ENCODE measurements at places on chromosomes 7 and 10. TPM values are rescaled to one million over a fixed set of nuclear protein-coding genes. Genes with fewer than 3 reads are reported as not detected.

NEURL1 gene
- 0.69 TPM for polyA plus RNA-seq

- no peak overlapping the region for H3K27ac ChIP-seq
- no peak for DNase-seq
- H3K36me3 ChIP-seq = no peaks in the 10 kb centered on the region
- H3K4me1 ChIP-seq = peaks cover 11% of the 10 kb centered on the region
- H3K27me3 ChIP-seq = no peaks in the 10 kb centered on the region
These were observed 45.6 kb downstream of the PDGFA start for GRCh38 chr7:473870-474604.

DNA sequence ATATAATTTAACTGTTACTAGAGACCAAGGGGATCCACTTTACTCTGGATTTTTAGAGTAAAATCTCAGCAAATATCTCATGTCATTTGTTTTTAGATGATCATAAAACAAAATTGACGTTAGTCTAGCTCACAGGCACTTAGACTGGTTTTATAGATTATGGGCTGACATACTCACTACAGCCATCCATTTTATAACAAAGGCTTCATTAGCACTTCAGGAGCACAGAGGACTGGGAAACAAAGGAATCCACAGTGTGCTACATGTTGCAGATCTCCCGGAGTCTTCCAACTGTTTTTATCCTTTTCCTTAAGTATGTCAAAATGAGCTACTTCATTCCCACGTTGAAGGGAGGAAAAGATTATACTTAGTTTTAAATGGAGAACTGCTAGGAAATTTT is 15.9 kb upstream of the SCRN1 start:
- no peak for DNase-seq
- no peak overlapping the region for H3K27ac ChIP-seq

DNA sequence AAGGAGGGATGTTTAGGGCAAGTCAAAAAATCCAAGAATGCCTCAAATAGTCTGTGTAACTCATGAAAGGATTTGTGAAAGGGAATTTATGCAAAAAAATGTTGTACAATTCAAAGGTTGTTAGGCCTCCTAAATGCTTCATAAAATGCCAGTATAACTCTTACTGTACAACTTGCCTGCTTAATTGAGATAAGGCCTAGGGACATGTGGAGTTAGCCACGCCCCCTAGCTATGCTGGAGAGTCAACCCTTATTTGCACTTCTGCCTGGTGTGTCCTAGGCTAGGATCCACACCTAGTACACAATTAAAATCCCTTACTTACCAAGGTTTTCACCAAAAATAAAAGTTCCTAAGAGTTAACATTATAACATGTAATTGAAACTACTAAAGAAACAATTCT is 77.2 kb downstream of the ZNF680 start:
- no peak for DNase-seq
- no peak overlapping the region for H3K27ac ChIP-seq
- no peak overlapping the region for H3K4me3 ChIP-seq
- H3K36me3 ChIP-seq = no peaks in the 10 kb centered on the region
- H3K27me3 ChIP-seq = no peaks in the 10 kb centered on the region
- no peaks in the 10 kb centered on the region for H3K4me1 ChIP-seq

GRCh38 chr7:100095289-100095688 is 5.9 kb downstream of the MCM7 start:
- no peak overlapping the region for H3K27ac ChIP-seq
- H3K4me1 ChIP-seq = peaks cover 15% of the 10 kb centered on the region
- no peak overlapping the region for H3K4me3 ChIP-seq
- peaks cover 84% of the 10 kb centered on the region for H3K36me3 ChIP-seq
- H3K27me3 ChIP-seq = no peaks in the 10 kb centered on the region

- no peak for DNase-seq
- H3K27ac ChIP-seq = no peak overlapping the region
- H3K27me3 ChIP-seq = peaks cover 6% of the 10 kb centered on the region
- no peak overlapping the region for H3K4me3 ChIP-seq
- no peaks in the 10 kb centered on the region for H3K4me1 ChIP-seq
These were observed 372.9 kb downstream of the DNAJB6 start for GRCh38 chr7:157709531-157710251.

GRCh38 chr10:113319479-113319878 is 233.4 kb upstream of the HABP2 start:
- H3K36me3 ChIP-seq = no peaks in the 10 kb centered on the region
- H3K27ac ChIP-seq = no peak overlapping the region
- H3K4me3 ChIP-seq = no peak overlapping the region

- no peaks in the 10 kb centered on the region for H3K4me1 ChIP-seq
- H3K36me3 ChIP-seq = no peaks in the 10 kb centered on the region
- no peak for DNase-seq
- no peak overlapping the region for H3K4me3 ChIP-seq
- H3K27me3 ChIP-seq = no peaks in the 10 kb centered on the region
These were observed 92.3 kb downstream of the PRLHR start for GRCh38 chr10:118503192-118503591.

Measured in CD8-positive, alpha-beta memory T cell (primary cell).